Fibroblast of gingiva (primary cell): ENCODE measurements at places on chromosomes 5 and 9.

DNA sequence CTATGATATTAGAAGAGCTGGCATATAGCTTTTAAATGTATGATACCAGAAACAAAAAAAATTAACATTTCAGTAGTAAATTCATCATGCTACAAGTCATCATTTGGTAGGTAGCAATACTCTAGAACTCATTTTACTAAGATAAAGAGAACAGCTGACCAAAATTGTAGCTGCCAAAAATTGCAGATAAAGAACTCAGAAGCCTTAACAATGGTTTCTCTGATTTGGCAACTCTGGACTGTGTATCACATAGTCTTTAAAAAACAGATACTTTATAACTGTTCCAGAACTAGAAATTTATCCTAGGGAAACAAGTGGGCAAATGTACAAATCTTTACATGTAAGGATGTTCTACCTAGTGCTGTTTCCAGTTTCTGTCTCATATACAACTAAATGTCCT lies 33.9 kb downstream of the ZFR start:
- no peak for DNase-seq

DNA sequence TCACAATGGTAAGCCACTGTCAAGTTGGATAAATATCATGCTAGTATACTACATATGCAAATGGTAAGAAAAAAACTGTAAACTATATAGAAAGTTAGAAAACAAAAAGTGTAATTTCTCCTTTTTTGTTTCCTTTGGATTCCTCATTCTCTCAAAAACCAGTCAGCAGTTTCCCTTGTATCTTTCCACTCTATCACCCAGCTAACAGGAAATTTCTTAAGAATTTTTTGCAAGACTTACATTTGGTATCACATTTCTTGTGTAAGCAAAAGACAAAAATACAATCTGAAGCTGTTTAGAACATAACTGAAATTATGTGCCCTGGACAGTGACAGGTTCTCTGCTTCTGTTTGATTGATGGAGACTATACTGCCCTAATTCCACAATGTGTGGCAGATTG lies 25.2 kb upstream of the MSH3 start:
- DNase-seq: no peak

GRCh38 chr5:159628703-159629102 lies 287.6 kb upstream of the ADRA1B start:
- no peak for DNase-seq

- no peak for DNase-seq
Observed at GRCh38 chr9:94490465-94490864, 64.4 kb upstream of the PCAT7 start.

DNA sequence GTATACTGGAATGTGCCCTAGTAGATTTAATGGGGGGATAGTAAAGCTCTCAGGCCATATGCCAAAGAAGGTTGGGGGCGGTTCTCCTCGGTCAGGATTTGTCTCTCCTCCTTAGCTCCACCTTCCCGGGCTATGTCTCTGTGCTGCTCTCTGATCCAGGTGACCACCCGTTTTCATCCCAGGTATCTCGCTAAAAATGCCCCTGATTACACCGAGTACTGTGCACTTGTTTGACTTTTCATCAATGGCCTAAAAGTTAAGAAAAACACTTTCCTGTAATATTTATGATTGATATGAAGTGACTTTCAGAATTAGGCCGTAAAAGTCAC lies 724 bp downstream of the NDUFS6 start:
- no peak for DNase-seq

- peak; percentile 86 for DNase-seq
Observed at GRCh38 chr9:111108946-111109345, 70.7 kb upstream of the LPAR1 start.

DNA sequence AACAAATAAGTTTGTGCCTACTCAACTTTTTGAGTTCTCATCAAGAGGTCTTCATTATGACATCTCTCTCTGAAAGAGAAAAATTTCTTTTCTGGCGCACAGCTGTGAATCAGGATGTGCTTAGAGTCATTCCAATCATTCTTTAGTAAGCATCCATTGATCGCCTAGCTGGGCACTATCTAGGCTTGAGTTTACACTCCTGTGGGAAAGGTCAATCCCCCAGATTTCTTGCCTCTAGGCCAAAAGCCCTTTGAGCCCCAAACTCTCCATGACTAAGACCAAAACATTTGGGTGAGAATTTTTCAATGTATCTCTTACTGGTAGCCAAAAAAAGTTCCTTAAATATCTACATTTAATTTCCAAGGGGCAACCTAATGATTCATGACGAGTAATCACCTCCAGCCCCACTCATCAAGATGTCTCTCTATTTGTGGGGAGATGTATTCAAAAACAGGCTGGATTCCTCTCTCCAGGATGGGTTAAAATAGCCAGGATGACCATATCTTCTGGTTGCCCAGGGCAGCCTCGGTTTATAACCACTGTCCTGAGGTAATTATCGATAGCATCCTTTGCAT lies 101.7 kb downstream of the GNA14 start:
- DNase-seq: no peak

DNA sequence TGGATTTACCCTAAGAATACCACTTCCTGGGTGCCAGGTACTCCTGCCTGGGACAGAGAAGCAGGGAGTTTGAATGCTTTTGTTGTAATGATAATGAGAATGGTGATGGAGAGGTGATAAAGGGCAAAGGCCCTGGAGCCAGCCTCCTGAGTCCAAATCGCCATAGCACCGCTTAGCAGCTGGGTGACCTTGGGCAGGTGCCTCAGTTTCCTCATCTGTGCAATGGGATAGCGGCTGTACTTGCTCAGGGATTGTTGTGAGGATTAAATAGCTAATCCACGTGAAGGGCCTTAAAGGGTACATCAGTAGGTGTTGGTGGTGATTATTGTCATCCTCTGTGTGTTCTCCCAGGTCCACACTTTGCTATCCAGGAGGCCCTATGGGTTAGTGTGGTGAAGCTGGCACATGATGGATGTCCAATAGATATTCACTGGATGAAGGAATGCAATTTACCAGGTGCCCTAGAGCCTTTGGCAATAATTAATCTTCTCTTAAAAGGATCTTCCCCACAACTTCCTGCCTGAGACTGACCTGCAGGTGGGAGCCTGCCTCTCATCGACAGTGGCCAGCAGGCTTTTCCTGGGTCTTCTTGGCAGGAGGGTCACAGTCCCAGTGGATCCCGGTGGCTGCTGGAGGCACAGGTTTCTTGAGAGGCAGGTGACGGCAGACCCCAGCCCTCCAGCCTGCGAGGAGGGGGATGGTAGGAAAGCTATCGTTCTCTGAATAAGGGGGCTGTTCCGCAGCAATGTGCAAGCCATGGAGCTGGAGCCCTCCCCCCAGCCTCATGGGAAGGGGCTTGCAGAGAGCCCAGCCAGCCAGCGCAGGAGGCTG lies 160.2 kb downstream of the MACROH2A1 start:
- no peak for DNase-seq

DNA sequence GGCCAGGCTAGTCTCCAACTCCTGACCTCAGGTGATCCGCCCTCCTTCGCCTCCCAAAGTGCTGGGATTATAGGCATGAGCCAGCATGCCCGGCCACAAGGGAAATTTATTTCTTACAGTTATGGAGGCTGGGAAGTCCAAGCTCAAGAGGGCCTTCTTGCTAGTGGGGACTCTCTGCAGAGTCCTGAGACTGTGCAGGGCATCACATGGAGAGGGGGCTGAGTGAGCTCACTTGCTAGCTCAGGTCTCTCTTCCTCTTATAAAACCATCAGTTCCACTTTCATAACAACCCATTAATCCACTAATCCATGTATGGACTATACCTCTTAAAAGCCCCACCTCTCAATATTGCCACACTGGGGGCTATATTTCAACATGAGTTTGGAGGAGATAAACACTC lies 5.1 kb upstream of the SPIN1 start:
- DNase-seq: no peak

- DNase-seq: no peak
Observed at GRCh38 chr9:5909976-5910375, 19.3 kb downstream of the MLANA start.

GRCh38 chr9:107708791-107709190 lies 219.2 kb upstream of the KLF4 start:
- no peak for DNase-seq

DNA sequence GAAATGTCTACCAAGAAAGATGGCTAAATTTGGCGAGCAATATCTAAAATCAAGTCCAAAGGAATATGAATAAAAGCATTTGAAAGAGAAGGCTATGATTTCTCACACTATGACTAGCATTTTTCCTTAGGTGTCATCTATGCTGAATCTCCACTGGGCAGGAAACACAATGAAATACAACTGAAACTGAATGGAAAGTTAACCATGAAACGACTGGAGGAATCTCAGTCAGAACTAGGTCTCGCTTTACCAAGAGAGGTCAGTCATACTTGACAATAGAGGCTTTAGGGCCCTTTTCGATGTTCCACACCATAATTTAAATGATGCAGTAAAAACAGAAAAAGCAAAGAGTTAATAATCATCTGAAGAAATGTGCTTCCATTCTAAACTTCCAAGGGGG lies 339.0 kb downstream of the PDE4D start:
- DNase-seq: no peak

DNA sequence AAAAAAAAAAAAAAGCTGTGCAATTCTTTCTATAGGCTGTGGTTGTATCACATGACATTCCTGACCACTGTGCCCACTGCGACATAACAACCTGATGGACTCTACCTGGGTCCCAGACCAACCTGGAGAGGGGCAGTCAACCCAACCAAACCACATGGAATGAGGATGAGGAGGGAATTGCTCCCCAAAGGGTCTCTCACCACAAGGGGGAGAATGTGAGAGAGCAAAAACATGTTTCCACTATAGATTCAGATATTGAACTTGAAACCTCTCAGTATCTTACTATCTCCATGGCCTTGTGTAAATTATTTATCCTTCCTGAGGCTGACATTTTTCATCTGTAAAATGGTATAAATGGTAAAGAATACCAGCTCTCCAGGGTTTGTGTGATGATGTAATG lies 66.9 kb upstream of the SV2C start:
- DNase-seq: no peak

DNA sequence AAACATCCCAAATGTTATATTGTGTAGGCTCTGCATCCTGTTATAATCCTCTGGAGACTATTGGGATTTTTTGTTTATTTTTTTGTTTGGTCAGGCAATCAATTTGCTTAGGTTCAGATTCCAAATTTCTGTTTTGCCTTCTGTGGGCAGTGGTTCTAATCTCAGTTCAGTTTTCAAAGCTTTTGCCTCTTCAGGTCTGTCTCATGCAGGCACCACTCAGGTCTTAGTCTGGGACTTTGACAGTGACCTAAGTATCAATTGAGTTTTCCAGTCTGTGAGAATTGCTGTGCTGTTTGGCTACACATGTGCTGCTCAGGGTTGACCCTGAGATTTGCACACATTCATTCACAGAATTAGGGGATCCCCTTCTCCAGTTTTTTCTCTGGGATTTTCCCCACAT lies 14.1 kb downstream of the SNX2 start:
- DNase-seq: no peak

DNA sequence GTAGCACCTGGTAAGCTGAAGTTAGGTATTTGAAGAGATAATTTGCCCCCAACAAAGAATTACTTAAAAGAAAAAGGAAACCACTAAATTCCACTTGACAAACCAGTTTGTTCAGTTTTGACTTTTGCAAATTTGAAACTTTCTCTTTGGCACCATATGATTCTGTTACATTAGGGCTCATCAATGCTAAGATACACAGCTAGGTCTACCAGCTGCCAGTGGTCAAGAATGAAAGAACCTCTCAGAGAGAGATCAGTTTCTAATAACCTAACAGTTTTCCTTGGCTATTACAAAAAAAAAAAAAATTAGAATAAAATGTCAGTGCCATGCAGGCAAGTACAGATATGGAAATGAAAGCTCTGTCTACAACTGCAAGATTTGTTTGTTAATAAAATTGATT lies 92.3 kb downstream of the CAAP1 start:
- no peak for DNase-seq

- DNase-seq: no peak
Observed at GRCh38 chr5:93343570-93343969, 237.4 kb downstream of the NR2F1-AS1 start.

DNA sequence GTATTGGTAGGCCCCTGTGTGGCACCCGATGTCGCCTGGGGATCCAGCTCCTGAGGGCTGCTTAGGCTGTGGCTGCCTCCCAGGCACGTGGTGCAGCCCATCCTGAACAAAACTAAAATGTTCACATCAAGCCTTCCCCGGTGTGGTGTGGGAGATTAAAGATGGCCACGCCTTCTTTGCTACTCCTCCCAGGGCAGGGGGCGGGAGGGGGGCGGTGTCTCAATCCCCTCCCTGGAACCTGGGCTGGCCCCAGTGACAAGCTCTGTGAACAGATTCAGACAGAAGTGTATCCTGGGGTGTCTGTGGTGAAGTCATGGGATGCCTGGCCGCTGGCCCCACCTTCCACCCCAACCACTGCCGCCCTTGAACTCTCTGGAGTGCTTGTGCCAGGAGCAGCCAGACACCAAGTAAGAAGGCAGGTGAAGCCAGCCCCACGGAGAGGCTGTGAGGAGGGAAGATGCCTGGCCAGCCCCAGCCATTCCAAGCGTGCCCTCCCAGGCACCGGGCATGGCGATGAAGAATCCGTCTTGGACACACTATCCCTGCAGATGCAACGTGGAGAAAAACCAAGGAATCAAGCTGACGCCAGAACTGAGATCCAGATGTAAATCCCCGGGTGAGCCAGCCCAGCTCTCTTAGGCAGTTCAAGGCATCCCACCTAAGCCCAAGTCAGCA lies 75.8 kb downstream of the AK8 start:
- no peak for DNase-seq

DNA sequence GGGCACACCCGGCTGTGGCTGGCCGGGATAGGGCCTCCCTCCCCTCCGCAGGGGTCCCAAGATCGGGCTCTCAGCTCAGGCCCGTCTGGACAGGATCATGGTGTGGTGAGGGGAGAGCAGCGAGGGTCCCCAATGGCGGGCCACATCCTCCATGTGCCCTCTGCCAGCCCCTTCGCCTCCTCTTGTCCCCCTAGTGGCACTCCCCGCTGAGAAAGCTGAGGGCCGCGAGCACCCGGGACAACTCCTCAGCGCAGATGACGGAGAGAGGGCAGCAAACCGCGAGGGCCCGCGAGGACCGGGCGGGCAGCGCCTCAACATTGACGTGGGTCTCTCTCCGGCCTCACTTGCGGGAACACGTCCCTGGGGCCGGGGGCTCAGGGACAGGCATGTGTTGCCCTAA lies 24.6 kb downstream of the NKD2 start:
- no peak for DNase-seq

GRCh38 chr9:32581512-32582143 lies 8.7 kb upstream of the NDUFB6 start:
- DNase-seq: peak; percentile 36

DNA sequence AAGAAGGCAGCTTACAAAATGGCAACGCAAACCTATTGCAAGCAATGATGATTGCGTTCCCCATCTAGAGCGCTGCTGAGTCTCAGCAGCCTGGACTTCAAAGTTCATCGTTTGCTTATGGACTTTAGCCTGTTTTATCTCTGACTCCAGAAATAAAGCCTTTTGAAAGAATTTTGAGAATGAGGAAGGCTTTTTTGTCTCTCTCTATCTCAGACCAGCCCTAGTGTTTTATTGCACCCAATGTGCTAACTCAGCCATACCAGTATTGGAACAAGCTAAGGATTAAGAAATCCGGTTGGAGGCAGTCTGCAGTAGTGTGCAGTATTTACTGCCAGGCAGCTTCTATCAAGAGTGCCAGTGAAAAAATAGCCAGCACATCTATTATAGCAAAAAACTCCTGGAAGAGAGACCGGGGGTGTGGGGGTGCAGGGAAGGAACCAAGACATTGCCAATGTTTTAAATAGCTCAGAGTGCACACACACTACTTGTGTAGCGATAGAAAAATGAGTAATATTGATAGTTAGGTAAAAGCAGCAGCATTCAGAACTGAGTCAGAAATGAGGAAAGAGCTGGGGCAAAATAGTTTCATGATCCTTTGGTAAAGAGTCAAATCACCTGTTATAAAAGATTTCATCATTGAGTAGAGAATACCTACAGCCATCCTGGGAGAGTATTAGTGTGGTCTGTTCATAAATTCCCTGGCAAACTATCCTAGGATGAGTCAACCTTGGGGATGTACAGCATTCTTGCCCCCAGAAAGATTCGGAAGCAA lies 219.0 kb downstream of the ZNF608 start:
- peak; percentile 46 for DNase-seq
